ENCODE measurements at places on chromosomes 4 and X. TPM values are rescaled to one million over a fixed set of nuclear protein-coding genes. Genes with fewer than 3 reads are reported as not detected.

- DNase-seq, result peak; percentile 95
- H3K27ac ChIP-seq, result peak overlapping the region; percentile 95
- no peaks in the 10 kb centered on the region for H3K27me3 ChIP-seq
- no peaks in the 10 kb centered on the region for H3K36me3 ChIP-seq
- peaks cover 60% of the 10 kb centered on the region for H3K4me1 ChIP-seq
Measured at GRCh38 chr4:184815046-184815877, 10.5 kb downstream of the ACSL1 start.

The NIPAL1 gene
- total RNA-seq, result 18.1 TPM

The EPHA5 gene
- 0.11 TPM for total RNA-seq

GRCh38 chrX:97629597-97629985 is 745.9 kb downstream of the RPA4 start:
- no peaks in the 10 kb centered on the region for H3K27me3 ChIP-seq
- H3K4me1 ChIP-seq, result no peaks in the 10 kb centered on the region
- H3K36me3 ChIP-seq, result no peaks in the 10 kb centered on the region
- DNase-seq, result no peak
- no peak overlapping the region for H3K27ac ChIP-seq

The RAP2C gene
- 24.9 TPM for total RNA-seq

DNA sequence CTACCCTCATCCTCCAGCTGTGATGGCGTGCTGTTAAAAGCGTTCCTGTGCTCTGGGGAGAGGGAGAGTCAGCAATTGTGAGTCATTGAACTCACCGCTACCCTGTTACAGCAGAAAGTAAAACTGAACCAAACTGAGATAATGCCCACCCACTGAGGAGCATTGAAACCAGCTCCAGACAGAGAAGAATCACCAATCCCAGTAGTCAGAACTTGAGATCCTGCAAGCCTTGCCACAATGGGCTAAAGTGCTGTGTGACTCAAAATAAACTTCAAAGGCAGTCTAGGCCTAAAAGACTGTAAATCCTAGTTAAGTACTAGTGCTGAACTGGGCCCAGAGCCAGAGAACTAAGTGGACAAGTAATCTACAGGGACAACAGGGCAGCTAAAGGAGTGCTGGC is 1394.2 kb upstream of the DIAPH2 start:
- no peak for DNase-seq
- no peaks in the 10 kb centered on the region for H3K27me3 ChIP-seq
- no peak overlapping the region for H3K27ac ChIP-seq

DNA sequence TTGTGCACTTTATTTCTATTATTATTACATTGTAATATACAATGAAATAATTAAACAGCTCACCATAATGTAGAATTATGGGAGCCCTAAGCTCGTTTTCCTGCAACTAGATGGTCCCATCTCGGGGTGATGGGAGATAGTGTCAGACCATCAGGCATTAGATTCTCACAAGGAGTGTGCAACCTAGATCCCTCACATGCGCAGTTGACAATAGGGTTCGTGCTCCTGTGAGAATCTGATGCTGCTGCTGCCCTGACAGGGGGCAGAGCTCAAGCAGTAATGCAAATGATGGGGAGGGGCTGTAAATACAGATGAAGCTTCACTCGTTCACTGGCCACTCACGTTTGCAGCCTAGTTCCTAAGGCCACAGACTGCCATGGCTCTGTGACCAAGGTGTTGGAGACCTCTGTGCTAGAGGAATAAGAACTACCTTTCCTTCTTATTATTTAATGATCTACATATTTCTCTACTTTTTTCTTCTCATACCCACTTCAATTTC is 492.9 kb upstream of the INTU start:
- no peak for DNase-seq
- no peaks in the 10 kb centered on the region for H3K36me3 ChIP-seq
- H3K27me3 ChIP-seq, result no peaks in the 10 kb centered on the region
- H3K27ac ChIP-seq, result no peak overlapping the region

DNA sequence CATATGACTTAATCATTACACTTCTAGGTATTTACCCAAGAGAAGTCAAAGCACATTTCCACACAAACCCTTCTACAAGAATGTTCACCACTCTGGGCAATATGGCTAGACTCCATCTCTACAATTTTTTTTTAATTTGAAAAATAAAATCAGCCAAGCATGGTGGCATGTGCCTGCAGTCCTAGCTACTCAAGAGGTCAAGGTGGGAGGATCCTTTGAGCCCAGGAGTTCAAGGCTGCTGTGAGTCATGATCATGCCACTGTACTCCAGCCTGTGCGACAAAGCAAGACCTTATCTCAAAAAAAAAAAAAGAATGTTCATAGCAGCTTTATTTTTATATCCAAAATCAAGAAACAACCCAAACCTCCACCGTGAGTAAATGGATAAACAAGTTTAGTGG is 70.3 kb upstream of the MBNL3 start:
- DNase-seq, result no peak
- no peaks in the 10 kb centered on the region for H3K36me3 ChIP-seq
- H3K27ac ChIP-seq, result no peak overlapping the region
- H3K4me3 ChIP-seq, result no peak overlapping the region
- no peaks in the 10 kb centered on the region for H3K27me3 ChIP-seq
- H3K4me1 ChIP-seq, result no peaks in the 10 kb centered on the region

The DRP2 gene
- total RNA-seq, result 0.09 TPM

DNA sequence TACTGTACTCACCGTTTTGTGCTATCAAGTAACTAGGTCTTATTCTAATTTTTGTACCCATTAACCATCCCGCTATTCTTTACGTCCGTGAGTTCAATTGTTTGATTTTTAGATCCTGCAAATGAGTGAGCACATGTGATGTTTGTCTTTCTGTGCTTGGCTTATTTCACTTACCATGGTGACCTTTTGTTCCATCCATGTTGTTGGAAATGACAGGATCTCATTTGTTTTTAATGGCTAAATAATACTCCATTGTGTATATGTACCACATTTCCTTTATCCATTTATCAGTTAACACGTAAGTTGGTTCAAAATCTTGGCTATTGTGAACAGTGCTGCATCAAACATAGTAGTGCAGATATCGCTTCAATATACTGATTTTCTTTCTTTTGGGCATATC is 48.3 kb downstream of the USP9X start:
- H3K27ac ChIP-seq, result no peak overlapping the region
- DNase-seq, result no peak
- H3K4me1 ChIP-seq, result no peaks in the 10 kb centered on the region
- no peak overlapping the region for H3K4me3 ChIP-seq

The NXF2 gene
- not detected for total RNA-seq

DNA sequence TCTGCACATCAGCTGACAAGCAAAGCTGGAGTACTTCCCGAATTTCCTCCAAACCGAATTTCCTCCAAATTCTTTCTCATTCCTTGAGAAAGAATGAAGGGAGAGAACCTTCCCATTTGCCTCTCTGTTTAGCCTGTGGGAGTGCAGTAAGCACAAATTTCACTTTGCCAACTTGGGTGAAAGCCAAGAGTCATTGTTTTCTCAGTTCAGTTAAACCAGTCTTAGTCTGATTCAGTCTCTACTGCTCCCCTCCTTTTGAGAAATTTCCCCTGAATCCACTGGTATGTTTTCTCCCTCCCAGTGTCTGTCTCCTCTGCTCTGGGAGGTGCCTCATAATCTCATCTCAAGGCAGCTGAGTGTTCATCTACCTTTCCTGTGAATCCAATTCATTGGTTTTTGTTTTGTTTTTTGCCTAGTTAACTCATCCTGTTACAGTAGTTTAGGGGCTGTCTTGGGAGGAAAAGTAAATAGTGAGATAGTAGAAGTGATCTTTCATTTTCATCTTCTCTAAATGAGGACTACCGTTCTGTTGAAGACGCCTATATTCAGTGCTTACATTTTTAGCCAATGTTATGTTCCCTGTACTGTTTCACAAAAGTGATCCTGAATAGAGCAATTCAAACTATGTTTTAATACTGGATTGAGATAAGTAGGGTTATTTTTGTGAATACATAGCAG is 49.0 kb downstream of the SYTL5 start:
- no peaks in the 10 kb centered on the region for H3K27me3 ChIP-seq
- no peak overlapping the region for H3K27ac ChIP-seq
- no peaks in the 10 kb centered on the region for H3K4me1 ChIP-seq
- no peaks in the 10 kb centered on the region for H3K36me3 ChIP-seq
- DNase-seq, result no peak
- H3K4me3 ChIP-seq, result no peak overlapping the region

- H3K36me3 ChIP-seq, result no peaks in the 10 kb centered on the region
- H3K27me3 ChIP-seq, result no peaks in the 10 kb centered on the region
- peaks cover 5% of the 10 kb centered on the region for H3K4me1 ChIP-seq
Measured at GRCh38 chr4:86496094-86497080, 97.7 kb upstream of the PTPN13 start.

GRCh38 chr4:77911842-77912450 is 49.3 kb downstream of the MRPL1 start:
- H3K27ac ChIP-seq, result no peak overlapping the region
- no peak overlapping the region for H3K4me3 ChIP-seq
- no peaks in the 10 kb centered on the region for H3K27me3 ChIP-seq
- H3K4me1 ChIP-seq, result no peaks in the 10 kb centered on the region
- no peaks in the 10 kb centered on the region for H3K36me3 ChIP-seq

DNA sequence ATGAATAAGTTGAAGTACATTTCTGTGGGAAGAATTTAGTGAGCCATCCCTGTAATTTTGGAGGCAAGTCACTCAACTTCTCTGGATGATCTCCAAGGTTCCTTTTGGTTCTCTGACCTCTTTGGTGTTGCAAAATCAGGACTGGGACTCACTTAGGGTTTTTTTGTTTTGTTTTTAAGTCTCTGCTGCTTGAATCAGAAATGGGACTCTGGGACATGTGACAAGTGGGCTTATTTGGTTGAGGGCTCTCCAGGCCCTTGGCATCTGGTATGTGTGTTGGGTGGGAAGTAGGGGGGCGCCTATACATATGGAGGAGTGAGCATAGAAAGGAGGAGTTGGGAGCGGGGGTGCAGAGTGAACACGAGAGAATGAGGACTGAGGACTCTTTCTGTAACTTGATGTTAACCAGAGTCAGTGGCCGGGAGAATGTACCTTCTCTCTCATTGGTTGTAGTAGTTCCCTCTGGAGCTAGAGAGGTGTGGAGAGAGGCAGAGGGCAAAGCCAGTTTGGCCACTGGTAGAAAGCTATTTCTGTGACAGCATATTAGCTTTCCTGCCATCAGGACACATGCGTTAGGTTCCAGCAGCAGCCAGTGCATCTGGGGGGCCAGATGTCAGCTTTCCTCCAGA is 1.9 kb downstream of the ARHGAP10 start:
- H3K27ac ChIP-seq, result peak overlapping the region; percentile 38
- peaks cover 49% of the 10 kb centered on the region for H3K4me1 ChIP-seq
- no peak for DNase-seq
- H3K36me3 ChIP-seq, result no peaks in the 10 kb centered on the region
- peak overlapping the region; percentile 96 for H3K4me3 ChIP-seq

GRCh38 chr4:25926462-25926861 is 12.4 kb downstream of the SMIM20 start:
- no peak for DNase-seq
- no peak overlapping the region for H3K4me3 ChIP-seq
- H3K27ac ChIP-seq, result no peak overlapping the region

The GSX2 gene
- not detected for total RNA-seq

DNA sequence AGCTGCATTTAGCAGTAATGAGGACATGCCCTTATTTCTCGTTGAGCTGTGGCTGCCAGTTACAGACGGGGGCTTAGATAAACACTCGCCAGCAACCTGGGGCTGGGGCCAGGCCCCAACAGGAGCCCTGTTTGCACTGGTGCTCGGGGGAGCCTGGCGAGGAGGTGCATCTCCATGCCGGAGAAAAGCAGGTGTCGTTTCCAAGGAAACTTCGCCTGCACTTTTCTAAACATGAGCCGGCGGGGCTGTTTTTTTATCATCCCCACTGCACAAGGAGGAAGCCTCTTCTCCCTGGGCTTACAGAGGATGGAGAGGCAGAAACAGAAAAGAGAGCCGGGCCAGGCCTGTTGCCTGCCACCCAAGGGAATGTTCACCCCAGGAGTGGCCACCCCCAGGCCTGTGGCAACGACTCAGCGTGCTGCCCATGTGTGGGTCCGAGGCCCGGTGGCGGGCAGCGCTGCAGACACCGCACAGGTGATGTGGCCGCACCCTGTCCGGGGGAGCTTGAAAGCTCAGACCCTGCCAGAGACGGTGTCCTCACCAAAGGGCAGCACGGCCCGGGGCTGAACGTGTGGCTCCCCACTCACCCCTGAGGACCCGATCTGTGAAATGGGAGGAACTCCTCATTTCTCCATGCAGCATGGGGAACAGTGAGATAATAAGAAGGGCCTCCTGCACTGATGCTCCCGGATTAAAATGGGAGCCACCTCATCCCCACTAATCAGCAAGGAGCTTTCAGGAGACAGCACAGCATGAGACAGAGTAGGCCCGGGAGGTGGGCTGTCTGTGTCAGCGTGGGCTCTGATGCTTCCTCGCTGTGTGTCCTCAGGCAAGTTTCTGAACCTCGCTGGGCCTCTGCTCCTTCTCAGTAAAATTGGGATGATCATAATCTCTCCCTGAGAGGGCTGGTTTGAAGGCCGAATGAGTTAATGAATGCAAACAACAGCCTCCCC is 33.8 kb upstream of the ADRA2C start:
- H3K36me3 ChIP-seq, result no peaks in the 10 kb centered on the region
- DNase-seq, result no peak
- H3K4me3 ChIP-seq, result no peak overlapping the region
- H3K4me1 ChIP-seq, result no peaks in the 10 kb centered on the region
- no peak overlapping the region for H3K27ac ChIP-seq

DNA sequence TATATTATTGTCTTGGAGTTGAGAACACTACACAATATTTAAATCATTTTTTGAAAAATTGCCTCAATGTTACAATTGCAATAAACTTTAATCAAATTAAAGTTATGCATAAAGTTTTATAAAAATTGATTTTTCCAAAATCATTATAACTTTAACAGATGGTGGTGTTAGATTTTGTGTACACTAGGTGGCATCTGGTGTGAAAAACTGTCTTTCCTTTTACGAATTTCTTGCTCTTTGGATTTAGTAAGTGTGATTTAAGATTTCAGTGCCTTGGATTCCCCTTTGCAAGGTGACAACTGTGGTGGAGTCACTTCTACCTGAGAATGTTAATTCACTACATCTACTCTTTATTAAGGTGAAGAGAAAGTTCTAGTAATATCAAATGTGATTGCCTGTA is 91.6 kb downstream of the AREG start:
- no peaks in the 10 kb centered on the region for H3K27me3 ChIP-seq
- H3K4me1 ChIP-seq, result peaks cover 100% of the 10 kb centered on the region
- H3K36me3 ChIP-seq, result no peaks in the 10 kb centered on the region
- H3K4me3 ChIP-seq, result no peak overlapping the region

DNA sequence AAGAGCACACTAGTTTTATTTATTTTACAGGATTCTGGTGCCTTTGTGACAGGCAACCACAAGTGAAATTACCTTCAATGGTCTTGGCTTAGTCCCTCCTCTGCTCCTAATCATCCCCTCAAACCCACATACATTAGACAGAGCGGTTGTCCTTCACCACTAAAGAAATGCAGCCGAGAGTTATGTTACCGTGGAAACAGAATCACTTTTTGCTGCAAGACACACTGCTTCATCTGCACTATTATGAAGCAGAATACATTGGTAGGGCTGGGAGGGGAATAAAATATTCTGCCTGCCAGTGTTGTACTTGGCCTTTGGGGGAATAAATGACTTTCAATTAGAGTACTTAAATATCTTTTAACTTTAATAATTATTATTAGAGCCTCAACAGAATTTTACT is 75.2 kb downstream of the ARHGEF38 start:
- no peaks in the 10 kb centered on the region for H3K27me3 ChIP-seq
- no peak overlapping the region for H3K4me3 ChIP-seq
- H3K4me1 ChIP-seq, result no peaks in the 10 kb centered on the region
- no peak overlapping the region for H3K27ac ChIP-seq
